Esophagus squamous epithelium (tissue), 5 donors: ENCODE measurements at places on chromosomes 12 and 14.

- no peak for DNase-seq
These were observed 17.8 kb upstream of the DACT1 start for GRCh38 chr14:58620011-58620410.

- DNase-seq, result no peak
These were observed 58.7 kb upstream of the OR10AD1 start for GRCh38 chr12:48261773-48262172.

DNA sequence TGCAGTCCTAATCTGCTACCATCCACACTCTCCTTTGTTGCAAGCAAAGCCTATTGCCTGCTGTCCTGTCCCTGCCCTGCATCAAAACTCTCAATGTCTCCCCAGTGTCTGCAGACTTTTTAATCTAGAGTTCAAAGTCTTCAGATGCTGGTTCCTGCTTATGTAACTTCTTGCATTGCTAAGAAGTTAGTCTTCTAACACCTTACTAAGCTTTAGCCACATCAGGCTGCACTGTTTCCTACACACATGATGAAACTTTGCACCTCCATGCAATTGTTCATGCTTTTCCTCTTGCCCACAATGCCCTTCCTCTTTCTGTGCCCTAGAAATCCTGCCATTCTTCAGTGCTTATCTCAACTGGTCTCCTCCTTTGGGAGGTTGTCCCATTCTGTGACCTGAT, 16.2 kb upstream of the DICER1 start:
- DNase-seq, result no peak

DNA sequence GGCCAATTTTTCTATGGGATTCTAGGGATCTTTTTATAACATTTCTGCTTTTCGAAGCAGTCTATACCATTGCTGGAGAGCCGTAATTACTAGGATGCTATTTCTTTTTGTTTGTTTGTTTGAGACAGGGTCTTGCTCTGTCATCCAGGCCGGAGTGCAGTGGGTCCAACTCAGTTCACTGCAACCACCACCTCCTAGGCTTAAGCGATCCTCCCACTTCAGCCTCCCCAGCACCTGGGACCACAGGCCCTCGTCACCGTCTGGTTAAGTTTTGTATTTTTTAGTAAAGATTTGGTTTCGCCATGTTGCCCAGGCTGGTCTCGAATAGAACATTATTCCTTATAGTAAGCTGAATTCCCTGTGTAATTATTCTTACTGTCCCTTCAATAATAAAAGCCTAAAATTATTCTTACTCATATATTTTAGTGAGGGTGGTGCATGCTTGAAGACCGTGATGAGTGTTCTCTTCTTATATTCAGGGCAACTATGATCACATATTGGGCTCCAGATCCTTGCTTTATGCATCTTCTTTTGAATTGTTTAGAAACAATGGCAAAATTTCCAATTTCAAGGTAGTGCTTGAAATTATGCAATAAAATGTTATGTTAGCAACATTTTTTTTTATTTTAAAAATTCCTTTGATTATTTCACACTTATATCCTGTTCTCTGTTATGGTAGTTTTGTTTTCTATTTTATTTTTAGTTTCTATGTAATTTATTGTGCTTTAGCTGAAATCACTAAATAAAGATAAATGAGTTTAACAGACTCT, 66.2 kb downstream of the CRADD start:
- DNase-seq, result no peak

GRCh38 chr12:56206452-56207166, 15.1 kb downstream of the RNF41 start:
- no peak for DNase-seq

DNA sequence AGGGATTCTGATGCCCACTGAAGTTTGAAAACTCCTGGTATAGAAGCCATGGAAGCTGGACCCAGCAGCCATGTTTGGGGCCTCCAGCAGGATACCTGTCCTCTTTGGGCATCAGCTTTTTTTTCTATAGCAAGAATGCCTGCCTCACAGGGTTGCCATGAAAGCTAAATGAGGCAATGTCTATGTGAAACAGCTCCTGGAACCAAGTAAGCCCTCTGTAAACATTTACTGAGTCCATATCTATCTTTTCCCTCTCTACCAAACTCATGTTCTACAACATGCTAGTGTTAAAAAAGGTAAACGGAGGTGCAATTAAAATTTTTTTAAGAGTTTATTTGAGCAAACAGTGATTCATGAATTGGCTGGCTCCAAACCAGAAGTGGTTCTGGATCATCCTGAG, 28.6 kb downstream of the FLVCR2 start:
- no peak for DNase-seq

- no peak for DNase-seq
These were observed 3.2 kb downstream of the TDP1 start for GRCh38 chr14:89958966-89959365.

- no peak for DNase-seq
These were observed 17.8 kb downstream of the TRIP11 start for GRCh38 chr14:92022036-92022435.

GRCh38 chr14:95620659-95621059, 65.6 kb upstream of the TCL1B start:
- no peak for DNase-seq

DNA sequence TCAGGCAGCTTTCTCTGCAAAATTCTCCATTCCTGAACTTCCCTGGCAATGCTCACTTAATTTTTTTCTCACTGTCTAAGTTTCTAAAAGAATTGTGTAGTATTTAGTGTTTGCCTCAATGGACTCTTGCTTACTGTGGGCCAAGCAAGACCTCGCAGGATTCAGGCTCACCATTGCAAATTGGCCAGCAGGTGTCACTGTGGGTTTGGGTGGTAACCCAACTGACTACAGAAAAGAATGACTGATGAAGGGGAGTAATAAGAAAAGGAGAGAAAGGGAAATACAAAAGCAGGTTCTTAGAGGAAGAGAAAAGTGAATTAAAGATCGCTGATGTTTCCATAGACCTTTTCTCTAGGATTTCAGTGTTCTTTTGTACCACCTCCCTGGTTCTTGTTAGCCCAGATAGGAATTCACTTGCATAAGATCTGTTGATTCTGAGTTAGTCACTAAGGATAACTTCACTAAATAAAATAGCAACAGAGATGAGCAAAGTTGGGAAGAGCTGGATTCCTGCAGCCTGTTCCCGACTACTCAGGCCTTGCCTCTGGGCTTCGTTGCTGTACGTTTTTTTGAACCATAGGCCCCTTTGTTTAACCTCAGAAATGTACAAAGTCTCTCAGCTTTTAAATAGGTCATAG, 386.5 kb upstream of the DDHD1 start:
- no peak for DNase-seq

- no peak for DNase-seq
These were observed 93.7 kb downstream of the RMST start for GRCh38 chr12:97556302-97556779.
